ENCODE measurements at places on chromosomes 7 and 10. TPM values are rescaled to one million over a fixed set of nuclear protein-coding genes. Genes with fewer than 3 reads are reported as not detected.

DNA sequence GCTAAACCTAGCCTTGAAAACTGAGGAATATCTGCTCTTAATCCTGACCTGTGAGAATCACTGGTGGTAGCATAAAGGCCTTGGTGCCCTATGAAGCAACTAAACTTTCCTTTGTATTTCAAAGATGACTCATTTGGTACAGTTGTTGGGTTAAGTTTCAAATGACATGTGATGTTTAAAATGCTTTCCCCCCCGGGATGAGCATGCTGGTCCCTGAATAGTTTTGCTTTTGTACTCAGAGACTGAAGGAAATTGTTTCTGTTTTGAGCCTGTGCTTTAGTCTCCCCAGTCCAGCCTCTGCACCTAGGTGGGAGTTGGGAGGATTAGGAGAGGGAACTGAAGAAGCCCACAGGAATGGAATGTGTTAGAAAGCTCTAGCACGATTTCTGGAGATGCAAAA, 258.9 kb upstream of the NPY start:
- no peak for DNase-seq

DNA sequence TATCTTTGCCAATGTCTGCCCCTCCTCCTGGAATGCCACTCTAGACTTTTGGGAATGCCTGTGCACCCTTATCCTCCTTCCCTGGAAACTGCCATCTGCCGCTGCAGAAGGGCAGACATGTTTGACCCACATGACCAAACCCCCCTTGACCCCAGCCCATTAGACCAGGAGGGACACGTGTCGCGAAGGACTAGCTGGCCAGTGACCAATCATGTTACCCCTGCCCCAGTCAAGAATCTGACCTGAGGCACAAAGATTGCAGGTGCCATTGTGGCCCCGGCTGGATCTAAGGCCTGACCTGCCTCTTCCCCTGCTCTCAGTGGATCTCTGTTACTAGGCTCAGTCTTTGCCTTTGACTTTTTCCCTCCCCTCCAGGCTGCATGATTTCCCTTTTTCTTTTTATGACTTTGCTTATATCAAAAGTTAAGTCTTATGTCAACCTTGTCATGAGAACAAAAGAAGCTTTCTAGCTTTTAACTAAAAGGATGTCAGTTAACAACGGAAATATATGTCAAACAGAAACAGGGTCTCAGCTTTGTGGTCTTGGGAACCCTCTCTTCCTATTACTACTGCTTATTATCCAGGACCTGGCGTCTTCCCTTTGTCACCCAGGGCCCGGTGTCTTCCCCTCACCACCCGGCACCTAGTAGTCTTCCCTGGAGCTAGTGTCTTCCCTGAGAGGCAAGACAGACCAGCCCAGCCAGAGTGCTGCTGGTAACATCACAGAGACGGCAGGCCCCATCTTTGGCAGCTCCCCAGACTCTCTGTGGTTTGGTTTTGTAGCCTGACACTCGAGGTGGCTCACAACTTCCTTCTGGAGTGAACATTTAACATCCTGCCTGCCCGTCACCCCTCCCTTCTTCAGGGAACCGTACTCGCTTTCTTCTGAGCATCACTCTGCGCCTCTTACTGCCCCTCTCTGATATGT, 24.4 kb upstream of the PPIF start:
- DNase-seq = peak; percentile 75

DNA sequence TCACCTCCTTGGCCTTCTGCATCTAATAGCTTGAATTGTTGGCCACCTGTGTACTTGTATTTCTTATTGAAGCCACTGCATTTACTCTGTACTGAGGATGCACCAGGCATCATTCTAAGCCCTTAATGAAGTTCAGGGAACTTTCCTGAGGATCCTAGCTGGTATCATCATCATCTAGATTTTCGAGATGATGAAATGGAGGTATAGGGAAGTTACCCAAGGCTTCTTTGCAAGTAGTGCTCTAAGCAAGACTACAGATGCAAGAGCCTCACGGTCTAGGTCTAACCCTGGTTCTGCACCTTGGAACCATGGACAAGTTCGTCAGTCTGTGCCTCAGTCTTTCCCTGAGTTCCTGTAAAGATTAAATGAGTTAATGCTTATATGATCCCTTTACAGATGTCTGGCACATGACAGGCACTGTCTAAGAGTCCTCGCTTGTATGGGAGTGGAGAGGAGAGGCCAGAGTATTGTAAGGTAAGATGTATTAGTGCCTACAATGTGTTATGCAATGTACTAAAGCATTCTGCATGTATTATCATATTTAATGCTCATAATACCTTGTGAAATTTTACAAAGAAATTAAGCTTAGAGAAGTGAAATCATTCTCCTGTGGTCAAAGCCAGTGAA, 145.1 kb downstream of the KCNMA1 start:
- no peak for DNase-seq

DNA sequence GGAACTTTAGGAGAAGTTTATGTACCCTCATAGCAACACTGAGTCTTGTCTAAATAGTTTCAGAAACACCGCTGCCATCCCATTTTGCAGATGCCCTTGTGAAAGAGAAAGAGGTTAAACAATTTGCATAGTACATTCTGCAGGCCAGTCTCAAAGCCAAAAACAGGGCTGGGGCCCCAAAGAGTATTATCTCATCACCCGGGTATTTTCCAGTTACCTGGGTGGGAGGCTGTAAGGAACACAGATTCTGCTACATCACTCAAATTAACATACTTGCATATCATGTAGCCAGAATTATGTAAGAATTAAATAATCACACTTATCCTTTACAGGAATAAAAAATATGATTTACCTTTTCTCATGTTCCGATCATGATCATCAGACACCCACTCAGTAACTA, 3.1 kb upstream of the FAM171A1 start:
- DNase-seq = no peak

DNA sequence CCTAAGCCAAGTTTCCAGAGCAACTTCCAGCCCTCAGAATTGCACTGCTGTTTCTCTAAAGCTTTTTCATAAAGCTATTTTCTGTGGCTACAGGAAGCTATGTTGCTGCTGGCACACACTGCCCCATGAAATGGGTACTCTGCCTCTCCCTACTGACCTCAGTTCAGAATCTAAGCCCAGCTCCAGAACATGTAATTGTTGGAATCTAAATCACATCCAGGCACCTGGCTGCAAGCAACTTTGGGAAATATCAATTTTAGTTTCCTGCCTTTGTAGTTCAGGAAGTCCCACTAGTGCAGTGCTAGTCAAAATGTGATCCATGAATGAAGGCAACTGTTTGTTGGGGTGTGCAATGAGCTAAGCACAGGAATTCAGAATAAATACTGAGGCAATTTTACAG, 226.2 kb downstream of the THSD7A start:
- DNase-seq = no peak

- no peak for DNase-seq
Observed at GRCh38 chr7:27193335-27194001, 6.4 kb downstream of the HOXA13 start.

DNA sequence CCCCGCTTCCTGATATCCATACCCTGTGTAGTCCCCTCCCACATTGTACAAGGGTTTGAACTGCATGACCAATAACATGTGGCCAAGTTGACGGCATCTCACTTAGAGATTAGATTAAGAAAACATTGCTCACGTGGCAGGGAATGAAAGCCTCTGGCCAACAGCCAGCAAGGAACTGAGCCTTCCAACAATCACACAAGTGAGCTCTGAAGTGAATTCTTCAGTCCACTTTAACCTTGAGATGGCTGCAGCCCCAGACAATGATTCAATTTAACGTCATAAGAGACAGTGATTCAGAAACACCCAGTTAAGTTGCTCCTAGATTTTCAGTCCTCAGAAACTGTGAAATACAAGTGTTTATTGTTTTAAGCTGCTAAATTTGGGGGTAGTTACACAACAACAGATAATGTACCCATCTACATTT, 165.9 kb upstream of the PLXNA4 start:
- DNase-seq = peak; percentile 80

GRCh38 chr10:48881937-48882336, 57.7 kb downstream of the LRRC18 start:
- DNase-seq = no peak

The TAS2R3 gene
- polyA plus RNA-seq = 0.18 TPM

DNA sequence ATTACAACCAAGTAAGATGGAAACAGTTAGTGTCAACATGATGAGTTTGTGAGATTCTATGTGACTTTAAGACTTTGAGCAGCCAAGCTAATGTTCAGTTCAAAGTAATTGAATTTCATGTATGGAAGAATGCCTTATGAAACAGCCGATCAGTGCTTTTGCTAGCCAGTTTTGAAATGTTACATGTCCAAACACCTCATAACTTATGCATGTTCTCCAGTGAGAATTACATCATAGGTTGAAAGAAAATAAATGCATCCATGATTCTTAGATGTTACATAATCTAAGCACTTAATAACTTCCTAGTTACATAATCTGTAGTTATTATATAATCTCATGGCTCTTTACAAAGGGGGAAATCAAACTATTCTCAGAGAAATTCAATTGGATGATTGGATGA, 211.3 kb downstream of the BICC1 start:
- no peak for DNase-seq

DNA sequence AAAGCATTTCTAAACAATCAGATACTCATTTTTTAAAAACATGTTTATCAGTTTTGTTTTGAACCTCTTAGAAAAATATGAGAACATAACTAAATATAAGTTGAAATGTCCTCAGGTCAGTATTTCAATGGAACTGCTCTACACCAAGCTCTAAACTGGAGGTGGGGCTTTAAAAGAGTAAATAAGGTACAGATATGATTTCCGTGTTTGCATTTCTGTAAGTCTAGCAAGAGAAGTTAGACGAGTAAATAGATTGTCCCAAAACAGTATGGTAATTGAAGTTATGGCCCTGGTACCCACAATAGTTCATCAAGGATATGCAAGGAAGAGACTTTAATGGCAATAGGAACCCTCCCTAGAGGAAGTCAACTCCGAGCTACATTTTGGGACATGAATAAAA, 115.1 kb upstream of the AKR1E2 start:
- no peak for DNase-seq

The LBX1 gene
- polyA plus RNA-seq = not detected

The ENTPD1 gene
- 5.3 TPM for polyA plus RNA-seq

- no peak for DNase-seq
Observed at GRCh38 chr7:100175296-100175935, 1.8 kb downstream of the GPC2 start.

The SFTPA1 gene
- polyA plus RNA-seq = not detected

The SEM1 gene
- 131 TPM for polyA plus RNA-seq

The MET gene
- 4.1 TPM for polyA plus RNA-seq

The MOGAT3 gene
- not detected for polyA plus RNA-seq

- DNase-seq = peak; percentile 35
Observed at GRCh38 chr7:98165827-98166667, 45.2 kb upstream of the BHLHA15 start.

DNA sequence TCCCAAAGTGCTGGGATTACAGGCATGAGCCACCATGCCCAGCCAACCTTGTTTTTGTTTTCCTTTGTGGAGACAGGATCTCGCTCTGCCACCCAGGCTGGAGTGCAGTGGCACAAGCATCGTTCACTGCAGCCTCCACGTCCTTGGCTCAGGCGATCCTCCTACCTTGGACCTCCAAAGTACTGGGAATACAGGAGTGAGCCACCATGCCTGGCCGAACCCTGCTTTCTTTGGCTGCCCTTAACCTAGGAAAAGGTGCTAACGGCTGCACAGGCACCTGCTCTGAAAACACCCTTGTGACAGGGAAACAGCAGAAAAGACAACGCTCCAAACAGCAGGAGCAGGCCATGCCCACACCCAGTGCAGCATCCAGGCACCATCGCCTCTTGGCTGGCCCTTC, 71.9 kb downstream of the OAT start:
- no peak for DNase-seq

The CARD11 gene
- polyA plus RNA-seq = 0.16 TPM

DNA sequence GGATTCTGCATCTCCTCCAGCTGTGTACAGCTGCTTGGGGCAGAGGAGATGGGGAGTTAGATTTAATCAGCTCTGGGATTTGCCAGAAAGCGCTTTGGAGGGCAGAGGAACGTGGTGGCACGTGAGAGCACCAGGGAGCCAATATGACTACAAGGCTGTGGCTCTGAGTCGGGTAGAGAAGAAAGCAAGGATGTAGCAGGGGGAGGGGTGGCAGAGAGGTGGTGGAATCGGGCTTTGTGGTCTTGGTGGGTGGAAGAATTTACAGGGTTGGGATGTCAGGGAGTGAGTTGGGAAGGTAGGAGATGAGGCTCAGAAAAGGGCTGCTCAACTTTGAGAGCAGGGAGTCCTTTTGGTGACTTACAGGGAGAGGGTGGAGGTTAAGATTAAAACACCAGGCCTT, 113.6 kb downstream of the CCNY start:
- no peak for DNase-seq

The TNS3 gene
- polyA plus RNA-seq = 19.7 TPM

DNA sequence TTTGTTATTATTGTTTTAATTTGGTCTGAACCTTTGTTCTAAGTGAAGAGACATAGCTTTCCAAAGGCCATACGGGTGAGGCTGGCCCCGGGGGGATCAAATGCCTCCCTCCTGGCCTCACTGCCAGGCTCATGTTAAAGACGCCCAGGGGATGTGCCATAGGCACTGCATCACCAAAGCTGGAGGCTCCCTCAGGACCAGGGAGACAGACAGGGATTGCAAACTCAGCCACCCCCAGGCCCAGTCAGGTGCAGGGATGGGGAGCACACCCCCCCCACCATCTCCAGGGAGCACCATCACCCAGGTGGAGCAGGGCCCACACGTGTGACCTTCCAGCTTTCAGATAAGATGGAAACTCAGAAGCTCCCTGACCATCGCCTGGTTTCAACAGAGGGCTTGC, 96.0 kb upstream of the DNAAF5 start:
- DNase-seq = no peak

The CREB5 gene
- 20.4 TPM for polyA plus RNA-seq

- no peak for DNase-seq
Observed at GRCh38 chr10:80528185-80528700, 9.5 kb upstream of the SH2D4B start.

The KIF11 gene
- 0.38 TPM for polyA plus RNA-seq

- DNase-seq = no peak
Observed at GRCh38 chr7:103240806-103241205, 56.4 kb upstream of the PMPCB start.

DNA sequence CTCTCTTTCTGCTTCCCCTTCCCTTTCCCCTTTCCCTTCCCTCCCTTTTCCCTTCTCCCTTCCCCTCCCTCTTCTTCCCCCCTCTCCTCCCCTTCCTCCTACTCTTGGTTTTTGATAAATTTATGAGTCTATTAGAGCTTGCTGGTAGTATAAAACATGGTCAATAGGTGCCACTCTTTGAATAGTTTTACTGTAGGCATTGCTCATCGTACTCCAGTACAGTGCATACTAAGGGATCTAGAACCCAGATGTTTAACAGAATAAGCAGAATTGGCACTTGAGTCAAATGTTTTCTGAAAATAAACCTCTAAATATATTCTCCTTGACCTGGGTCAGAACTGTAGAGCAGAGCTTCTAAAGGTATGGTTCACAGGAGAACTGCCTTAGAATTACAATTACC, 126.7 kb downstream of the SORCS3 start:
- no peak for DNase-seq

The CHN2 gene
- 2.0 TPM for polyA plus RNA-seq

The SAMD9L gene
- polyA plus RNA-seq = 2.8 TPM

The VGF gene
- 0.07 TPM for polyA plus RNA-seq

- no peak for DNase-seq
Observed at GRCh38 chr7:131844369-131844768, 287.9 kb upstream of the PODXL start.

Data from right cardiac atrium (tissue), 5 donors.